ENCODE measurements at places on chromosomes 2 and 18. TPM values are rescaled to one million over a fixed set of nuclear protein-coding genes. Genes with fewer than 3 reads are reported as not detected.

GRCh38 chr2:76829374-76830234 is 692.6 kb downstream of the LRRTM4 start:
- DNase-seq, result no peak
- no peaks in the 10 kb centered on the region for H3K36me3 ChIP-seq
- H3K4me1 ChIP-seq, result no peaks in the 10 kb centered on the region

DNA sequence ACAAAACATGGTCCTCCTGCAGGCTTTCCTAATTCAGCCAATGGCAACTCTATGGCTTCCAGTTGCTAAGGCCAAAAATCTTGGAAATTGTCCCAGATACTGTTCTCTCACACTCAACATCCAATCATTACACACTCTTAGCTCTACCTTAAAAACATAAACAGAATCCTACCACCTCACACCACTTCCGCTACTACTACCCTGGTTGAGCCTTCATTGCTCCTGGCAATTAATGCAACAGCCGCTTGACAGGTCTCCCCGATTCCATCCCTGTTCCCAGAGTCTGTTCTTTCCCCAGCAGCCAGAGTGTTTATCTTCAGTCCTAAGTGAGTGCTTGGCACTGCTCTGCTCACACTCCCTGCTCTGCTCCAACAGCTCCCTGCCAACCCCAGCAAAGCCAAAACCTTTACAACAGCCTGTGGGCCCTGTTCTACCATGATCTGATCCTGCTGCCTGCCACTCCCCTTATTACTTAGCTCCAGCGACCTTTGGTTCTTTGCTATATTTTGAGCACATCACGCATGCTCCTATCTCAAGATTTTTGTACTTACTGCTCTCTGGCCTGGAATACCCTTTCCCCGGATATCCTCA is 67.5 kb upstream of the AMMECR1L start:
- no peak overlapping the region for H3K27ac ChIP-seq
- H3K4me3 ChIP-seq, result no peak overlapping the region
- H3K27me3 ChIP-seq, result no peaks in the 10 kb centered on the region
- H3K4me1 ChIP-seq, result no peaks in the 10 kb centered on the region
- no peak for DNase-seq

DNA sequence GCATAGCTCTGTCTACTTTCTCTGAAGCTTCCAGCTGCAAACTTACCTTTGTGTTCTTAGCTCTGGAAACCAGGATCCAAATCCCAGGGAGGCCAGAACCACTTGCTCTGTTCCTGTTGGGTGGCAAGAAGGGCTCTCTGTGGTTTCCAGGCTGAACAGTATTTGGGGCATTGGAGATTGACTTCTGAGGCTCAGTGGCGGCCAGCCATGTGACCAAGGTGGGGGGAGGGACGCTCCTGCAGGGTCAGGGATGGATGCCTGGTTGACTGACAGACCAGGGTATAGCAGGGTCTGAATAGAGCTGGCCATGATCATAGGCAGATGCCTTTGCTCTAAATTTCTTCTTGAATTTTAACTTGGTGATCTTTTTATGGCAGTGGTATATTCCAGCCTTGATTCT is 15.1 kb downstream of the SLC4A5 start:
- H3K4me3 ChIP-seq, result no peak overlapping the region
- no peaks in the 10 kb centered on the region for H3K36me3 ChIP-seq
- no peak for DNase-seq
- no peaks in the 10 kb centered on the region for H3K4me1 ChIP-seq

Gene CHRND
- not detected for total RNA-seq

Gene PRSS56
- not detected for total RNA-seq

Data from activated CD4-positive, alpha-beta T cell treated with anti-CD3 and anti-CD28 coated beads, Interleukin-2, amount 10 ng/mL, durations not matched to agents 7 days and 5 days (primary cell).